ENCODE measurements at places on chromosomes 16 and 17. TPM values are rescaled to one million over a fixed set of nuclear protein-coding genes. Genes with fewer than 3 reads are reported as not detected.

The EXOC3L1 gene
- 1.3 TPM for total RNA-seq

The IGF2BP1 gene
- not detected for total RNA-seq

The KIF19 gene
- total RNA-seq: not detected

The CNTNAP4 gene
- total RNA-seq: not detected

The TXNL4B gene
- total RNA-seq: 7.6 TPM

The OR1F1 gene
- not detected for total RNA-seq

The MPV17L gene
- total RNA-seq: 5.7 TPM

The NXN gene
- 34.9 TPM for total RNA-seq

The CA5A gene
- not detected for total RNA-seq

The RRAD gene
- 68.7 TPM for total RNA-seq

The PPP1R27 gene
- total RNA-seq: not detected

The LRRC75A gene
- not detected for total RNA-seq

The SECTM1 gene
- total RNA-seq: 7.6 TPM

The NAGS gene
- 2.5 TPM for total RNA-seq

The KRT32 gene
- total RNA-seq: 0.61 TPM

The SGCA gene
- 4.4 TPM for total RNA-seq

The DLX4 gene
- total RNA-seq: not detected

The BCL6B gene
- total RNA-seq: 1.9 TPM

The FBXL16 gene
- total RNA-seq: 8.4 TPM

The ASIC2 gene
- not detected for total RNA-seq

The DDX19B gene
- 25.6 TPM for total RNA-seq

The ENPP7 gene
- not detected for total RNA-seq

The ABCA8 gene
- total RNA-seq: 1.5 TPM

The TEX14 gene
- total RNA-seq: not detected

The NOTUM gene
- total RNA-seq: not detected

The TM4SF5 gene
- not detected for total RNA-seq

The CCDC200 gene
- total RNA-seq: not detected

All from esophagus squamous epithelium (tissue), 5 donors.